ENCODE measurements at places on chromosomes 5 and 9.

DNA sequence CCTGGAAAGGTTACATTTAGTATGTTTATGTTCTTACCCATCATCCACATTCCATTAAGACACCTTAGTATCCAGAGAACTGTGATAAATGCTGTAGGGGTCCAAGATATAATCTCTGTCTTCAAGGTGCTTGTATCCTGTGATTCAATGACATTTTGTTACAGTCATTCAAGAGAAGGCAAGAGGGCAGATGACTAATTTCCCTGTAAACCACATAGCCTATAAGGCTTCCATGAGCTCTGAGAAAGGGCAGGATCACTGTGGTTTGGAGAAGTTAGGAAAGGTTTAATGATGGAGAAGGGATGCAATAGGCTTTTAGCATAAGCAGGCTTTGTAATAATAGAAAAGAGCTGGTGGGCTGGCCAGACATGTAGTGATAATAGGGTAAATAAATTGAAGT lies 40.0 kb downstream of the PAPPA start:
- DNase-seq = no peak

DNA sequence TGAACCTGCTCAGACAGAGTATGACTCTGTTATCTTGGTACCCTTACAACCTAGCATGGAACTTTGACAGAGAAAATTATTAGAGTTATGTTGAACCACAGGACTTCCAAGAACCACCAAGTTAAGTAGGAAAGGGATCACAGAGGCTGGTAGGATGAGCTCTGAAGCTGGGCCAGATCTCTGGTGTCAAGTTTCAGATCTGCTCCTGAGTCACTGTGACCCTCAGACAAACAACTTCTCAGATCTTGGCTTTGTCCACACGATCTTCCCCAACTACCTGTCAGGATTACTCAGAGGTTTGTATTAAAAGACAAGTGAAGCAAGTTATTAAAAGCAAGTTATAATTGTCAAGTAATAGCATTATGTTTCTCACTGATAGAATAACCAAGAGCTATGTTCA lies 189.0 kb downstream of the SEC61B start:
- DNase-seq = no peak

DNA sequence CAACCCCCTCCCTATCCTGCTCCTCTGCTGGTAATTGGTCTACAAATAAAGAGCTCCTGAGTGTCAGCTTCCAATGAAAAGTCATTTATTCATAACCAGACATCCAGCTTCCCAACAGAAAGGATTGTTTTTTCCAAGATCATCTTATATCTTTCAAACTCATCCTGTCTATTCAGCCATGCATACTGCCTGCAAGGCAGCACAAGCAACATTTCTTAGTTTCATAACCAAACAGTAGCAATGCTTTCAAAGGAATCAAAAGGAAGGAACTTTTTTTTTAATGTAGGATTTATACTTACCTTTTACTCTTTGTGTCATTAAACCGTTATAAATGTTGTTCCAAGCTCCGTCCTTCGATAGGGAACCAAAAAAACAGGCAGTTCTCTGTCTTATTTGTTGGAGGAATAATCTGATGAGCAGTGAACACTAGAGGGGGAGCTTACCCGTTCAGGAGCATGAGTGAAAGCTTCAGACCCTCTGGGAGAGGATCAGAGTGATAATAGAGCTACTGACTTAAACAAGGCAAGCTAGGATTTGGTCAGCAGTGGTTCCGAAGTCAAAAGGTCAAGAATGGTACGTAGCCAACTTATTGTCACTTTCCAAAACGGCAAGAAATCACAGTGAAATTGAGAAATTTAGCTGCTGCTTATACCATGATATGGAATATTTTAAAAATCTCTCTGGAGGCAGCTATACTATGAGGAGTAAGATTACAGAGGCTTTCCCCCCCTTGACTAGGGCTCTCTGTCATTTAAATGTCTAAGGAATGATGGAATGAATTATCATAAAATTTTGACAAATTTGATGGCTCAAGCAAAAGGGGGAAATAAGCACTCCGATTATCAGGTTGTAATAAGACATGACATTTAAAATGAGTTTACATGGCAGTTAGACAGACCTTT lies 892.9 kb downstream of the NR2F1-AS1 start:
- DNase-seq = no peak

DNA sequence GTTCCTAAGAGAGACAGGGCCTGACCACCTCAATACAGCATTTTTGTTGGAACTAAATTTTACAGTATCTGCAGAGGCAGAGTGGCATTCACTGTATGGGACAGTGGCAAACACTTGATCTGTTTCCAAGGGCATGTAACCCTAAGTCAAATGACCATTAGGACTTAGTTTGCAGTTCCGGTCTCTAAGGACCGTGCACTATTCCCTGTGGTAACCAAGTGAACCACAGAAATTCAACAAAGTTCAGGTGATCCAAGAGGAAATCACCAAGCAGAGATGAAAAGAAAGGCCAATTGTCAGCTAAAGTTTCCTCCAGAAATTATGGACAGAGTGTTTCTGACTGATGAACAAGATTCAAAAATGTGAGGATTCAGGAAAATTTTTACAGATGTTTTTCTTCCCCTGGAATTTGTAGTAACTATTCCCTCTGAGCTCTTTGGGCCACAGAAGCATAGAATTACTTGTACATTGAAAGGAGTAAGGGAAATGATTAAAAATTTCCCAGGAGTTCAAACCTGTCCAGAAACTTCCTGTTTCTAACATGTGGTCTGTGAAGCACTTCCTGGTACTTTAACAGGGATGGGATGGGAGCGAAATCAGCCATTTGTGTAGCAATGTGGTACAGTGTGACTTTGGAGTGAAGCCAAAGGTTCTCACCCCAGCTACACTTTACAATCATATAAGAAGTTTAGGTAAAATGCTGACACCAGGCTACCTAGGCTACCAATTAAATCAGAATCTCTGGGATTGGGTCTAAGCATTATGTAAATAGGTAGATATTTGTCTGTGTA lies 266.1 kb upstream of the MAP3K1 start:
- DNase-seq = no peak

- DNase-seq = no peak
Measured at GRCh38 chr9:76403352-76403751, 9.1 kb upstream of the RFK start.
